ENCODE measurements at places on chromosomes 12 and 14.
A peak's percentile ranks its signal among the peaks of the same experiment; 100 is the strongest.

DNA sequence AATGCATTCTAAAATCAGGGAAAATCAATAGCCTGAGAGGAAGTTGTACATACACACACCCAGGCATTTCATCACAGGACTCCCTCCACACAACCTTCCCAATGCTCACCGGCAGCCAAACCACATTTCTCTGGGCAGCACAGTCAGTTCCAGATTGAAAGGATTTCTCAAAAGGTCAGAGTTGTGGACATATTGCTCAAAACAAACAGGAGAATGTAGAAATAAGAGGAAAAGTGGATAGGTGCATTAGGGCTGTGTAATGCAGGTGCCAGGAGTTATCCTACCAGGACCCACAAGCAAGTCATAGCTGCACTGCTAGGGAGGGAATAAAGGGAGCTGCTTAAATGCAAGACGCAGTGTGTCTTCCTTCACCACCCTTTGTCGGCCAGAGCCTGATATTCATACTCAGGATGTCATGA is 62.9 kb downstream of the GCH1 start:
- peak; percentile 66 for DNase-seq

- no peak for DNase-seq
Measured at GRCh38 chr12:52975820-52976573, 27.1 kb downstream of the KRT18 start.

- DNase-seq: no peak
Measured at GRCh38 chr12:132614861-132615578, 3.6 kb upstream of the P2RX2 start.

DNA sequence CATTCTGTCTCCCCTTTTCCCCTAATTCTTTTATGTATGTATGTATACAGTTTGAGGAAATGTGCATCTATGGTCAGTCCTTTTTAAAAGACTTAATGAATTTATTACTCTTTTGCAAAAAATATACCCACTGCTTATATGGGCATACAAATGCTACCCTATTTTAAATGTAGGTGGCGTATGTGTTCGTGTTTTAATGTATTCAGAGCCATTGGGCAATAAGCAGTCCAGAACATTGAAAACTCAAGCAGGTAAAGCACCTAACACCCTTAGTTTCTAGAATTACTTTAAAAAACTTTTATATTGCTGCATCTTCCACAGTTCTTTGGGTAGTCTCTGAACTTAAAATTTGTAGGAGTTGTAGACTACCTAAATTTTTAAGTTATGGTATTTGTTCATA is 42.6 kb upstream of the A2ML1 start:
- DNase-seq: no peak

GRCh38 chr14:73237786-73238423 is 599 bp downstream of the PAPLN start:
- no peak for DNase-seq

DNA sequence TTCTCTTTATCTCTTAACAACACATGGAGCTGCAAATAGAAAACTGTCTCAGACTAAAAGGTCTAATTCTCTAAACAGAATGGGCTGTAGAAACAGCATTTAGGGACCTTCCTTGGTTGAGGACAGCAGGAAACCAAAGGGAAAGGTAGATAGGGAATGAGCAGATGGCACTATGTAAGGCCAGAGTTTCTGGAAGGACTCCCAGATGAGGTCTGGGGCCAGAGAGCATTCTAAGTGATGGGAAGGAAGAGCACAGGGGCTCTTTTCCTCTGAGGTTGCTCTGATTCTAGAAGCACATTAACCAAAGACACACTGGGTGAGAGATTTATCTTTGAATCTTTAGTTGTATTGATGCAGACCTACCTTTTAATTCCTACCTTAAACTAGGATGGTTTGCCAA is 79.4 kb downstream of the TPH2 start:
- DNase-seq: no peak

- DNase-seq: no peak
Measured at GRCh38 chr12:76711241-76711640, 52.7 kb upstream of the ZDHHC17 start.

DNA sequence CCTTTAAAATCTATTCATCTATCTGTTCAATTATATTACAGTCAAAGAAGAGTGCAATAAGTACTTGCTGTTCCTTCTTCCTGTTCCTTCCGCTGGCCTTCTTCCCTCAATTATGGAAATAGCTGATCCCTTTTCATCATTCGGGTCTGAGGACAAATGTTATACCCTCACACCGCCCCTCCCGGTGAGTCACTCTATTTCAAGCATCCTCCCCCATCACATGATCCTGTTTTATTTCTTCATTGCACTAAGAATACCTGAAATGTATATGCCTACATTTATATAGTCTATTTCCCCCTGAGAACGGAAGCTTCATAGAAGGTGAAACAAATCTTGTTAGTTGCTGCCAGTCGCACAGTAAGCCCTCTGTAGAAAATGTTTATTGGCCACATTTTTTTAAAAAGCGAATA is 2.5 kb downstream of the SLC38A1 start:
- DNase-seq: no peak

DNA sequence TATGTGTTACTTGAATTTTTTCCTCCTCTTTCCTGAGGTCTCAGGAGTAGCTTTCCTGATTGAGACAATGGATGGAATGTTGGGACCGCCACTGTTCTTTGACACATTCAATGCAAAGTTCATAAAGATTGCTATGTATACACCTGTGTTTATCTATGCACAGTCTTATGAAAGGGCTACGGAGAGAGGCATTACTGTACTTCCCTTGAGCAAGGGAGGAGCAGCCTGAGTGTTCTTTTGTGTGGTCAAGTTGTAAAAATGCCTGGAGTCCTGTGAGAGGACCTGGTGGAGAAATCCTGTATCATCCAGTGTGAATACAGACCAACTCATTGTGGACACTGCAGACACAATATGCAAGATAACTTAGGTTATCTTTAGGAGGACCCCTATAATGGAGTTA is 1.2 kb downstream of the SRGAP1 start:
- no peak for DNase-seq

- no peak for DNase-seq
Measured at GRCh38 chr14:65351493-65352194, 60.9 kb upstream of the FUT8 start.

DNA sequence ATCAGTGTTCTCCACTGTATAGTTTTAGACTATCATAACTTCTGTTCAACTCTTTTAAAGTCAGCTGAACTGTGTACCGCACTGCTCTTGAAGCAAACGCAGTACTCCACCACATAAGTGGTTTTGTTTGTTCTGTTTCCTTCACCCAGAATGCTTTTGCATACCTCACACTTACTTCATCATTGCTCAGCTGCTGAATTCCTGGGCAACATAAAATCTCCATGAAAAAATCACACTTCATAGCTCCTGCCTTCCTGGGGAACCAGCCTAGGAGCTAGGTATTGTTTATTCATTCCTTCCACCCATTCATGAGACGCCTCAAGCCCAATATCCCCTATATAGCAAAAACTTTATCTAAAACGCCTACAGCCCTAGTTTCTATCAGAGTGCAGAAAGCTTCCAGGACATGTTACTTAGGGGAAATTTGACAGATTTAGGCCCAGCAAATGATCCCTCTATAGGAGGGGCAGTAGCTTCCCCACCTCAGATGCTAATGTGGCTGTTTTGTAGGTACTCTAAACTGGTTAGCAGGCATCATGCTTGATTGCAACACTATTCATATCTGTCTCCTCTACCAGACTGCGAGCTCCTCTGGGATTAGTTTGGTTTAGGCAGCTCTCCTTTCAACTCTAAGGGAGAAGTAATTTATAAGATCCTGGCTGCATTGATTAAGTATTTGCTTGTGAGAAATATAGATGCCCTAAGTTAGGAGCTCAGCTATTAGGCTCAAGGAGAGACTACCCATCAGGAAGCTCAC is 44.5 kb downstream of the LRRC9 start:
- no peak for DNase-seq

DNA sequence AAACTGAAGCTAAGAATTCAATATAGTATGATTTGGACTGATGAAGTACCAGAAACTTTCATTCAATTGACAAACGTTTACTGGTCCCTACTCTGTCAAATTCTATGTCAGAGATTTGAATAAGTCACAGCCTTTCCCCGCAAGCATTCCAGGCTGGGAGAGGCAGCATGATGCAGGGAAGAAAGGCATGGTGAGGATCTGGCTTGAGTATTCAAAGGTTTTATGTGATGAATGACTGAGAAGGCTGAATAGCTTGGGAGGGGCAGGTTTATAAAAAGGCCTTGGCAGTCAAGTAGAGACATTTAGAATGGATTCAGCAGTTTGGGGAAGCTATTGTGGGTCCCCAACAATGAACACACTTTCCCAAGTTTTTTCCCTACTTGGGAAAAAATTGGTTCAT is 431.8 kb downstream of the DPF3 start:
- no peak for DNase-seq

GRCh38 chr12:14981049-14981448 is 8.2 kb downstream of the PDE6H start:
- no peak for DNase-seq

DNA sequence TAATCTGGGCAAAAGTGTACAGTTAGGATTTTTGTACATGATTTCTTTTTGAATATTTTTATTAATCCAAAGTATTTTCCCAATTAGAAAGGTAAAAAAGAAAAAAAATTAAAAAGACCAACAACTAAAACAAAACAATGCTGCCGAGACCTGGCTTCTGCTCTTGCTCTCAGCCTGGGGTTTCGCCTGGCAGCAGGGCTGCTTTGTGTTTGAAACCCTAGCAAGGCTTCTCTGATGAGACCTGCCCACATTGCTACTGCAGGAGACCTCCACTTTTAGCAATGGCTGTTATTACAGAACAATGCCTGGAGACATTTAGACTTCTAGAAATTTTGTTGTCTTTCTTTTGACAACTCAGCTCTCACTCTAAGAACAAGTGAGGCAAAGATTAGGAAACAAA is 1153.0 kb upstream of the TMEM132C start:
- DNase-seq: no peak

DNA sequence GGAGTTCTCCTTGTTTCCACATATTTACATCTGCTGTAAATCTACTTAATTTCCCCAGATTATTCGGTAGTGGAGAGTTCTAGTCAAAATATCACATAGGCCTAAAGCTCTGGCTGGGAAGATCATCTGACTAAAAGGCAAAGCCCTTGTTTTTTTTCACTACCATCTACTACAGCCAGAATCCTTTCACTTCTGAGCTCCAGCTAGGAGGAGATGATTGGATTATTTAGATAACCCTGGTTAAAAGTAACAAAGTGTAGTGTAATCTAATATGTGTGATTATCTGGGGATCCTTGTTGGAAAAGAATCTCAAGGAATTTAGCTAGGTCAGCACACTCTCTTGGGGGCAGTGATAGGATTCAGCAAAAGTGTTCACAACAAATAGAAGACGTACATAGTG is 125.4 kb downstream of the DYRK2 start:
- DNase-seq: no peak

- DNase-seq: no peak
Measured at GRCh38 chr14:87013583-87013982, 979.4 kb downstream of the GALC start.

- no peak for DNase-seq
Measured at GRCh38 chr12:1836854-1837421, 16.6 kb downstream of the LRTM2 start.

- no peak for DNase-seq
Measured at GRCh38 chr14:100107236-100107635, 42.0 kb downstream of the EVL start.

- DNase-seq: no peak
Measured at GRCh38 chr14:54730156-54730961, 163.4 kb downstream of the SAMD4A start.

GRCh38 chr14:67269298-67270060 is 28.2 kb downstream of the PALS1 start:
- no peak for DNase-seq

DNA sequence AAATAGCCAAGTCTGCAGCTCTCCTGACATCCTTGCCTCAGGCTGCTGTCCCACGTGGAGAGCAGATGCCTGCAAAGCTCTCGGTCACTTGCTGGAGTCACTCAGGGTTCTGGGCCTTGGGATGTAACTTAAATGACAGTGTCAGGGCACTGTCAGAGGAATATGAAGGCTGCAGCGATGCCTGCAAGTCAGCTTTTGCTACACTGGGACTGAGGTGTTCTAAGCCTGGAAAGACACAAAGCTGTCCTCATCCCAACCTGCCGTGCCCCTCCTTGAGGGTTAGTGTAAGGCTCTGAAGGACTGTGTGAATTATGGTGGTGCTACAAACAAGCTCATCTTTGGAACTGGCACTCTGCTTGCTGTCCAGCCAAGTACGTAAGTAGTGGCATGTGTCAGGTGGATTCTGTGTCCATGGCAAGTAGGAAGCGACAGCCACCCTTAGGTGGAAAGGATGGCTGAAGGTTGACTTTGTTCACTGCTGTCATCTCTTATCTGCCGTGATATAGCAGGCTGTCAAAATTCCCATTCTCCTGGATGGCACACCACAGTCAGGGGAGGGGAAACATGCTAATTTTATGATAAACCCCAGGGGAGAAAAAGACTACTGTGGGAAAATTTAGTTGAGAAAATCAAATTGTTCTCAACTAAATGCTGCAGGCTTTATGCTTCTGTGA is 79.9 kb downstream of the DAD1 start:
- DNase-seq: no peak

GRCh38 chr12:44875954-44876543 is at the start of gene NELL2:
TSS of gene NELL2 (minus strand) at chr12:44876315. CDS start at chr12:44875869, 446 bp downstream.
- DNase-seq: no peak

GRCh38 chr14:35122696-35123387 is 490 bp downstream of the PRORP start:
- peak; percentile 66 for DNase-seq

- DNase-seq: no peak
Measured at GRCh38 chr12:70609739-70610491, 27.3 kb downstream of the PTPRB start.

- DNase-seq: no peak
Measured at GRCh38 chr12:66915306-66915904, 236.5 kb upstream of the GRIP1 start.

GRCh38 chr14:36020120-36021029 is 156.1 kb downstream of the PTCSC3 start:
- DNase-seq: no peak

All from ascending aorta (tissue), 2 donors.